ENCODE measurements at places on chromosomes 2 and 18.

DNA sequence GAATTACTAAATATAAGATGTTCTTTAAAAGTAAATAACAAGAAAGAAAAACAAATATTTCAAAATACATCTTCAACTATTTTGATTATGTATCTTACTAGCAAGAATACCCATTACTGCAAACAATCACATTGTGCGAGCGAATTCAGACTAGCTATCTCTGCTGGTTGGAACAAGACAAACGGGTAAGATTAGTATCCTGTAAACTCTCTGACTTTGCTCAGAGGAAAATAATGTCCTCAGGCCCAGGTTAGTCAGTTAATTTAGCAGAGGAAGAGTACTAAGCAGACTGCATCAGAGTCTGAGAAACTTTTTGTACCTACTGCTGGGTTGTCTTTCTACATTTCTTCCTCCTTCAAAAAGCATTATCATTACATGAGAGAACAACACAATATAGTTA lies 50.4 kb upstream of the MCM6 start:
- DNase-seq, result no peak

- DNase-seq, result no peak
Measured at GRCh38 chr2:10613263-10613662, 76.5 kb downstream of the NOL10 start.

GRCh38 chr2:36385603-36386002 lies 30.0 kb downstream of the CRIM1 start:
- DNase-seq, result no peak

DNA sequence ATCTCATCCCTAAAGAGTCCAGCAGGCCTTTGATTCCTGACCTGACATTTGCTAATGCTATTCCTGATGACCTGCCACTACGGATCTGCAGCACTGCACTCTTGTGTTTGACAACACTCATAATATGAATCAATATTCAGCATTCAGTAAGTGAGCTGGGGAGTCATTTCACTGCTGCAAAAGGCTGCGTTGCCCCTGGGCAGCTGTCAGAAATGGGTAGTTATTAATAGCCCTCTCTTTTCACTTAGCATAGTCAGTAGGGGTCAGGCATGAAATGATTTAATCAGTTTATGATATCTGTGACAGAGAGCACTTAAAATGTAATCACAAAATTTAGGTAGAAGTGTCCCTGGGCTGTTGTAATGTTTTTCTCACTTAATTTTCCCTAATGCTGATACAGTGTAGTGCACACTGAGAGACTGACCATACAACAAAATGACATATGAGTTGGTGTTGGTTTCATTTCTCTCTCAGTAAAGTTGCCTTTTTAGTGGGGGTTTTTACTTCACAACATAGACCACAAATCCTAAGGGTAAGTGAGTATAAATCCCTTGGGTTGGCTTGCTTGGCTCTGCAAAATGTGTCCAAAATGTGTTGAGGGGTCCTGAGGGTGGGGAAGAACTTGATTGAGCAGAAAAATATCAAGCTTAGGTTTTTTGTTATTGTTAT lies 184.8 kb downstream of the CAMKMT start:
- DNase-seq, result no peak

DNA sequence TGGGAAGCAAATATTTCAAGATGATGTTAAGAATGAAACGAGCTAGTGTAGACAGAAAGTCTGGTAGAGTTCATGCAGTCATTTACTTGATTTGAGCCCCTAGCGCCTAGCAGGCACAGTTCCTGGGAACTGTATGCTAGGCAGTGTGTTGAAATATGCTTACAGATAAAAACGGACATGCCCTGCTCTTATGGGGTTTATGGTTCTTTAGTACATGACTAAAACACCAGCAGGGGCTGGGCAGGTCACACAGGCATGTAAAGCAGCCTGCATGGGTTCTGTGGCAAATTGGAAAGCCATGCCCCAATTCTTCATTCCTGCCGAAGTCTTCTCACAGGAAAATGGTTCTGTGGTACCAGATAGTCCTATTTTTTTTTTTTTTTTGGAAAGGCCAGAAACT lies 27.3 kb upstream of the MGAT5 start:
- no peak for DNase-seq

DNA sequence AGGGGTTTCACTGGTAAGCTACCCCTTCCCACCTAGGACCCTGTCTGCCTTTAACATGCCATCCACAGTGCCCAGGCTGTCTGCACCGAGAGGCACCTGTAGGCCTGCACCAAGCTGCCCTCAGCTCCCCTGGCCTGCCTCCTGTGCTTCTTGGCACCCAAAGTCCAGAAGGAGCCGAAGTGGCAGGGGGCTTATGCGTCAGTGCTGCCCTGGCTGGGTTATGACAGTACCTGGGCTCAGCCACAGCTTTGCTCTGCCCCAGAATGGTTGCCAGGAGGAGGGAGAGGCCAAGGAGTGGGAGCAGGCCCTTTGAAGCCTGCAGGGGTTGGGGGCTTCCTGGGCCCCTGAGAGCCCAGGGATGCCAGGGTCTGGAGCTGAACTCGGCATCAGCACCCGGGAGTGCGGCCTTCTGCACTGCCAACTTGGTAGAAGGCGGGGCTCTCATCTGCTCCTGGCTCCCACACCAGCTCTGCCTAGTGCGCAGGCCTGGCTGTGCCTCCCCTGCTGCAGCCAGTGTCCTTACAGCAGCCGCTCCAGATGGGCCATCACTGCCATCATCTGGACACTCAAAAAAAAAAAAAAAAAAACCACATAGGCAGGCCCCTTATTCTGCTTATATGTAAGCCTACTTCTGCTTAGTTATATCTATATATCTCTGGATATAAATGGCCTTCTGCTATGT lies 155.4 kb downstream of the THSD7B start:
- DNase-seq, result no peak

- DNase-seq, result no peak
Measured at GRCh38 chr2:120559401-120559800, 176.3 kb upstream of the GLI2 start.

GRCh38 chr2:3641841-3642421 lies 16.1 kb upstream of the ALLC start:
- peak; percentile 32 for DNase-seq

DNA sequence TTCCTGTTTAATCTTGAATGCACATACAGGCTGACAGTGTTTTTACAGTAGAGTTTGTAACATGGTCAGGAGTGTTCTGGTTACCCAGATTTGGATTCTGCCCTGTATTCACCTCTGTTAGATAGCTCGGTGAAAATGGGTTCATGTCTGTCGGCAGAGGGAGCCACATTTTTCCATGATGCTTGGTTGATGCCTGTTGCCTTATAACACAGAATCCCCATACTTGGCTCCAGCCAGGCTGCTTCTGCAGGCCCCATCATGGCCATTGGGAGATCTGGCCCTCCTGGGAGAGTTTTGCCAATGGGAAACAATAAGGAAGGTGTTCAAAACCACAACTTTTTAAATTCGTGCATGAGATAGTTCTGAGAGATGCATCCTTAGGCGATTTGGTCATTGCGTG lies 78.1 kb downstream of the WDSUB1 start:
- DNase-seq, result peak; percentile 51

GRCh38 chr2:138475277-138475776 lies 26.2 kb upstream of the SPOPL start:
- DNase-seq, result no peak

DNA sequence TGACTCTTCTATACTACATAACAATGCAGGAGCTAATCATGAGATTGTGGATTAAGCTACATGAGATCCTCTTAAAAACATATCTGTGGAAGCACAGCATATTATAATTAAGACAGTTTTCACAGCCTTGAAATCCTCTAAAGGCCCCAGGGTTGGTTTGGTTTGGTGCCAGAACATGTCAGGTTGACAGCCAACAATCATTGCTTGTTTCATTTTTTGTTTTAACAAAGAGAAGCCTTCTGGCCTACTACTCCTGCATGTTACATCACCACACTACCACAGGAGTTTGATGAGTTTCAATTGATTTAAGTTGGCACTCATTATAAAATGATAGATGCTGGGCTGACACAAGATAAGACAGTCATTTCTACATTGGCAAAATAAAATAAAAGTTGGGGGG lies 255.9 kb upstream of the ERBB4 start:
- no peak for DNase-seq

DNA sequence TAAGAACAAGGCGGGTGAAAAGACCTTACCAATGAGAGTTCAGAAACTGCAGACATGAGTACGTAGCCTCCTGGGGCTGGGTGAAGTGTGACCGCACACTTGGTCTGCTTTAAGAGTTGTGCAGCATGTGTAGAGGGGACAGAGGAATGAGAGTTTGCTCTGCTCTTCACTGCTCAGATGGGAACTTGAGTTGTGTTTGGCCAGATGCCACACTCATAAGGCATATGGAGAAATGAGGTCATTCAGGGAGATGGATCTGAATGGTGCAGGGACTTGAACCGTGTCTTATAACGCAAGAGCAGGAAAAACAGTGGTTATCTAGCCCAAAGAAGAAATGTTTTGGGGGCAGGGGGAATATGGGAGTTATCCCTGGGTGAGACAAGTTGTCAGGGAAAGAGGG lies 273.8 kb upstream of the LYPD1 start:
- DNase-seq, result no peak

GRCh38 chr2:206692971-206693370 lies 25.2 kb downstream of the DYTN start:
- no peak for DNase-seq

DNA sequence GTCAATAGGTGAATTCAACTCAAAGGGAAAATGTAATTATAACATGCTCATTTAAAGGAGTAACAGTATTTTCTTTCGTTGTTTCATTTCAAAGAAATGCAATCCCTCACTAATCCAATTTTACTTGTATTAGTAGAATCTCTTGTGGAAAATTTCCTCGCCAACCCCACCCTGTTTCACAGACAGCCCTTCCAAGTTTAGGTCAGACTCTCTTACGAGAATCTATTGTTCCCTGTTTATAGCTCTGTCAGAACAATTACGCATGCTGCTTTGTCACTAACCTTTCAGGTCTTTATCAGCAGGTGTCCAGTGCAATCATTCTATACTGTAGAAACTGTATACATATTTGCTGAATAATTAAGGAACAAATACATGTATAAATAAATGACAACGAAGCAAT lies 657.8 kb upstream of the LINC00305 start:
- no peak for DNase-seq
